Stimulated activated naive CD4-positive, alpha-beta T cell (primary cell): ENCODE measurements at places on chromosomes 16 and 17.
A peak's percentile ranks its signal among the peaks of the same experiment; 100 is the strongest.

- no peak for DNase-seq
Measured at GRCh38 chr16:80459331-80459777, 81.4 kb upstream of the DYNLRB2 start.

GRCh38 chr16:1794221-1794871 lies 841 bp upstream of the IGFALS start:
- no peak for DNase-seq

- peak; percentile 7 for DNase-seq
Measured at GRCh38 chr17:57284984-57285646, 28.8 kb downstream of the MSI2 start.

DNA sequence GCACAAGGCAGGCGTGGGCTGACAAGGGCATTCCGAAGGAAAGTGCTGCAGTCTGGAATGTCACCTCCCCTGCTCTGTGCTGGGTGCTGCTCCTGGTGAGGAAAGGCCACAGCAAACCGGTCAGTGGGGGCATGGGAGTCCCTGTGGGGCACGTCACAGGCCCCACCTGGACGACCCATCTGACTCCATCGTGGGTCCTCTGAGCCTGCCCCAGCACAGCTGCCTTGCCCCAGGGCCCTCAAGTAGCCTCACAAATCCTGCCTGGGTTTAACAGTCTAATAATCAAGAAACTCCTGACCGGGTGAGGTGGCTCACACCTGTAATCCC lies 2.8 kb upstream of the MYO15B start:
- no peak for DNase-seq

DNA sequence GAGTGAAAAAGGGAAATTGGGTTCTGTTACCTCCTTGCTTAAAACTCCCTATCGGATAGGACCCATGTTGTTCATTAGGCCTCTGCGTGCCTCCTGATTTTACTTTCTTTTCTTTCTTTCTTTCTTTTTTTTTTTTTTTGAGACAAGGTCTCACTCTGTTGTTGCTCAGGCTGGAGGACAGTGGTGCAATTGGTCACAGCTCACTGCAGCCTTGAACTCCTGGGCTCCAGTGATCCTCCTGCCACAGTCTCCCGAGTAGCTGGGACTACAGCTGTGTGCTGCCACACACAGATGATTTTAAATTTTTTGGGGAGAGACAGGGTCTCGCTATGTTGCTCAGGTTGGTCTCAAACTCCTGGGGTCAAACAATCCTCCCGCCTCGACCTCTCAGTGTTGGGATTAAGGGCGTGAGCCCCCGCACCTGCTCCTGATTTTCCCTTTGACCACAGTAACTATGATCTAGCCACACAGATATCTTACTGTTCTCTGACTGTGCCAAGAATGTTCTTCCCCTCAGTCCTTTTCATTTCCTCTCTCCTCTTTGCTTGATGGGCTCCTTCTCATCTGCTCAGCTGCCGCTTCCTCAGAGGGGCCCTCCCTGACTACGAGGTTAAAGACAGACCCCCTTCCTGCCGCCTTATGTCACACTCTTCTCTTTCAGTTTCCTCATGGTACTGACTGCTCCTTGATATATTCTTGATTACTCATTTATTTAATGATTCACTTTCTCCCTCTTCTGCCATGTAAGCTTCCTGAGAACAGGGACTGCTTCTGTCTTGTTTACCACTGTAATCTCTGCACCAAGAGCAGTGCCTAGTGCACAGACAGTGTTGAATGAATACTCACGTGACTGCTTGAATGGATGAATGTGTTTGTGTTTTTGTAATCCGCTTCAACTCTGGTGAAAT lies 44.3 kb downstream of the LCMT1 start:
- DNase-seq: no peak

DNA sequence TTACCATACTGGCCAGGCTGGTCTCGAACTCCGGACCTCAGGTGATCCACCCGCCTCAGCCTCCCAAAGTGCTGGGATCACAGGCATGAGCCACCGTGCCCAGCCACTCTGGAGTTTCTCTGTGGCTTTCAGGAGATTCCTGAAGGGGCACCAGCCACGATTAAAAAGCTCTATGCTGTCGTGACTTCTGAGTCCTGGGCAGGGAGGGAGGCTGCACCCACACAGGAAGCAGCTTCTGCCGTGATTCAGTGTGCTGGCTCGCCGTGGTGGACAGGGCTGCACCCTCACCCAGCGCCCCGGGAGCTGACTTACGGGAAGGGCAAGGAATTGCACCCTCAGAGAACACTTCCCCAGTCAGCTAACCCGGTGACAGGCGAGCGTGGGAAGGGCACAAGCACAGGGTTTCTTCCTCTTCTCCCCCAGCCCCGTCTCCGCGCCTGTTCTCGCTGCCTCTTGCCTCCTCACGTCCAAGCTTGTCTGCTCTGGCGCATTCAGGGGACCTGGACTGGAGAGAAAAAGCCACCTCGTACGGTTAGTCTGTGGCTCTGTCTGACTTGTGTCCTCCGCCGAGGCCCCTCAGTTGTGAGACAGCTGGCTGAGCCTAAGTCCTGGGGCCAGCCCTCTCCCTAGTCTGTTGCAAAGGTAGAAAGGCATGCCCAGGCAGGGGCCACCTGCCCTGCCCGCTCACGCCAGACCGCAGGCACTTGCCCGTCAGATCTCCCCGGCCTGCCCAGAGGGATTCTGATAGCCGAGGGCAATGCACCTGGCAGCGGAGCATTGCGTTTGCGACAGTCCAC lies 145.0 kb downstream of the SEC14L1 start:
- DNase-seq: no peak

DNA sequence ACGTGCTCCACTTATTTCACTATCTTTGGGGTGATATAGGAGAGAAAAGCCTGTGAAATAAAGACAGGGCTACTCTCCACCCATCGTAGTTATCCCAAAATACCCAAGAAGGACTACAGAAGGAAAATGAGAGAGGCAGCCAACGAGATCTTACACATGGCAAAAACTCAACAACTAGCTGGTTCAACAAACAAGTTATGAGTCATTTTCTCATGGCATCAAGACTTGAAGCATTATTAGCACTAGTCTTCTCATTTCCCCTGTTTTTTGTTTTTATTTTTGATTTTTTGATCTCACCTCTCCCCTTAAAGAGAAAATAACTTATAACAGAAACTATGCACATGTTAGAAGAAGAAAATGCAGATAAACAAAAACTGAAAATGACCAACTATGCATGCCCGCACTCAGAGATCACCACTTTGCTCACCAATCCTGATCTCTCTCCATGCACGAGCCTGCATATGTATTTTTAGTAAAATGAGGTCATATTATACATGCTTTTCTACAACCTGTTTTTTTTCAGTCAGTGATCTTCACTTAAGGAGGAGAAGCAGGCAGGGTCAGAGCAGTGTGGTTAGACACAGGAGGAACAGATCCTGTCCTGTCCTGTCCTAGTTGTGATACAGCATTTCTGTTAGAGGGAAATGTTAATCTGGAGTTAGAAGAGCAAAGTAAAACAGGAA lies 22.8 kb downstream of the FAM117A start:
- no peak for DNase-seq

- no peak for DNase-seq
Measured at GRCh38 chr17:36057911-36058310, 6.2 kb upstream of the CCL18 start.

GRCh38 chr16:52581530-52581929 lies 34.6 kb upstream of the TOX3 start:
- no peak for DNase-seq

DNA sequence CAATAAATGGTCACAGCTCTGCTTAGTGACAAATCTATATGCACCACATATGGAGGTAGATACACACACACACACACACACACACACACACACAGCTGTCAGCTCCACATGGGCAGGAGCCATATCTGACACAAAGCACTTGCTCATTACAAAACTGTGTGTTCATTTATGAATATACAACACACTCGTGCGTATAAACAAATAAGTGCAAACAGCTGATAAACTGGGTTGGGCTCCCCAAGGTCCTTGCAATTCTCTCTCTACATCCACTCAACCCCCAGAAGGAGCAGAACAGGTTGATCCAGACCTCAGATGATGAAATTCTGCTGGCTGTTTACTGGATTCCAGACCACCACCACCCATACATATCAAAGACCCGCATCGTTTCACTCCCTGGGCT lies 140.7 kb downstream of the XYLT1 start:
- DNase-seq: no peak

DNA sequence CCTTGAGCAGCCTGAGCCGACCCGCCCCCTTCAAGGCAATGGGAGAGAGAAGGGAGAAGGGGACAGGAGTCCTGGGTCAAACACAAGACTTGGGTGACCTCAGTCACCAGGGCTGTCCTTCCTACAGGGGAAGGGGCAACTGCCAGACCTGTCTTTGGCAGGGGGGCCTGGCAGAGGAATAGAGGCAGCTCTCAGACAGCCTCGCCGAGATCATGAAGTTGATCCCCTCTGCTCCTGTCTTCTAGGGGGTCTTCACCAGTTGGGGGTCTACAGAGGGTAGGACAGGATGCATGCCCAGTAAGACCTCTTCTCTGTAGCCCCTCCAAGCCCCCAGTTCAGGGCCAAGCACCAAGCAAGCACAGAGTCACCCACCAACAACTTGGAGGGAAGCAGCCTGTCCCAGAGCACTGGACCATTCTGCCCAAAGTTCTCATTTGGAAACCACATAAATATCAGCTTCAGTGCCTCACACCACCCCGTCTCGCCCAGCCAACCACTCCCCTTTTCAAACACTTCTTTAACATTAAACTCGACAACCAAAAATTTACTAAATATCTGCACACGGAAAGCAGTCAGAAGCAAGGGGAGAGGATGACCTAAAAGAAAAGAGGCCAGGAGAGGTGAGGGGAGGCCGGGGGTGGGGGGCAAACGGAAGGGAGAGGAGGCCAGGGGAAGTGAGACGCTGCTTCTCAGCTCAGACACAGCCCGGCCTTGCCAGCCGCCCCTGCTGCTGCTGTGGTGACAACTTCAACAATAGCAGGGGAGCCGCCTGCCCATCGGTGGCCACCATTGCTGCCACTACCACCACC lies 7.7 kb downstream of the DOK4 start:
- DNase-seq: no peak

DNA sequence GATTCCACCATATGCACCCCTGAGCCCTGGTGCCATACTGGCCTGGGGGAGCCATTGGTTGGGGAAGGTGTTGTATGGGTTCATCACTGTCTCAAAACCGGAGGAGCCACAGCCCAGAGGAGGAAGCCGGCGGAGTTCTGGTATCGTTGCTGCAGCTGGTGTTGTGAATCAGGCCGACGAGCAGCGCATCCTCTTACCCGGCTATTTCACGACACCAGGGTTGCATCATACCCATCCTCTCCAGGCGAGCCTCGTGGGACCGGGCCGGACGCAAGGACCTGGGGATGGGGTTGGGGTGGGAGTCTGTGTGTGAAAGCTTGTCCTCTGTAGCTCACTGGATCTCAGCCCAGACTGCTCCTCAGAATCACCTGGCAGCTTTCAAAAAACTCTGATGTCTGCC lies 6.6 kb upstream of the SLC12A3 start:
- no peak for DNase-seq

DNA sequence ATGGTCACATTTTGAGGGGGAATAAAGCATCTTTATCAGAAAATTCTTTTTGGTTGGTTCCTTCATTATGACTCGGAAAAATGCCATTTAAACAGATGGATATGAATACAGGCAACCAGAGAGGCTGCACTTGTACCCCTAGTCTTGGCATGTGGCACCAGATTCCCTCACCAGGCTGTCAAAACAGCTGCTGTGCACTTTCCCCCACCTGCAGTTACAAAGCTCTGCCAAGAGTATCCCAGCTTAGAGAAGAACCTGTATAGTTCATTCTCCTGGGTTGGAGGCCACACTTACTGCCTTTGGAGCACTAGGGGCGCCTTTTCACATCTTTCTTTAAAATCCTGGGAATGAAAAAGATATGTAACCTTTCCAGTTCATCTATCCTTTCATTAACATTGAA lies 190.3 kb downstream of the KIF2B start:
- DNase-seq: no peak

GRCh38 chr17:59355702-59356325 lies 24.4 kb downstream of the YPEL2 start:
- no peak for DNase-seq

DNA sequence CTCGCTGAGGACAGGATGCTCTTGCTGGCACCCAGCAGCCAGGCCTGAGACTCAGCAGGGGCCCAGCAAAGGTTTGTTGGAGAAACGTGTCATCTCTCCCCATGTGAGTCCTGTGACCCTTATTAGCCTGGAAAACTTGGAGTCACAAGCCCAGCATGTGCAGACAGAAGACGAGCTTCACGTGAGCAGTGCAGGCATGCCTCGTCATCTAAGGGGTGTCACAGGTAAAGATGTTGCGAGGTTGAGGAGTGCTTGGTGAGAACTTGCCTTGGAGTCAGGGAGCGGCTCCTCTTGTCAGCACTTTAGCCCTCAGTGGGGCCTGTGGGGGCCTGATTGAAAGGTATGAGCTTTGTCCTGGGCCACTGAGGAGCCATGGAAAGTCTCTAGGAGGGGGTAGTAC lies 2.1 kb upstream of the CTRL start:
- no peak for DNase-seq

DNA sequence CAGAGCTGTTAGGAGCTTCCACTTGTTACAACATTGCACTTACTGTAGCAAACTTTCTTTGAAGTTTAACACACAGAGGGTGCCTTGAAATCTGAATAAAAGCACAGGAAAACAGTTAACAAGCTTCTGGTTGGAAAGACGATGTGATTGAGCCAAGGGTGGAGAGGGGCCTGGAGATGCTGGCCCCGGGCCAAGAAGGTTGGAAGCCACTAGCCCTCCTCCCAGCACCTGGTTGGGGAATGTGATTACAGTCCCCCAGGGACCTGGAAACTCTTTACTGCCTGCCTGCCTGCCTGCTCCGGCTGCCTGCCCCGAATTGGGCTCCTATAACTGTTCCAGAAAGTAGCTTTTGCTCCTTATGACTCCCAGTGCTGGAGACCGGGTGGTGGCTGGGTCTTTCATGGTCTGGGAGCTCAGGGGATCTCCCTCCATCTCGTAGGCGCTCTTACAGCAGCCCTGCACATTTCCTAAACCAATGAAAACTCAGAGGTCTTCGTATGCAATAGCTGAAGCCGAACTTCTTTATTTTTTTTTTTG lies 48.0 kb upstream of the ZFHX3 start:
- DNase-seq: no peak

DNA sequence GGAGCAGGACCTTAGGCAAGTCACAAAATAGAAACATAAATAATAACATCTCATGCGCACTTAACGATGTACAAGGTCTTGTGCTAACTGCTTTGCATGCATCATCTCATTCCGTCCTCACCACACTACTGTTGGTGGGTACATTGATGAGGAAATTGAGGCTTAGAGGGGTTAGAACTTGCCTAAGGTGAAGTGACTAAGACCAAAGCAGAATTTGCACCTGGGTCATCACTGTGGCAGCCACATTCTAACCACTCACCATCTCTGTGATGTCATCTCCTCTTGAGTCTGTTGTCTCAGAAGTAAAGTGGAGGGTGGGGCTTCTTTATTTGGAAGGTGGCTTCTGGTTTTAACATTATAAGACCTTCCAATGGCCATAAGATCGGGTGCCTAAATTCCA lies 20.4 kb upstream of the TRIM25 start:
- no peak for DNase-seq

GRCh38 chr16:89280546-89281188 lies 63.2 kb downstream of the ZNF778 start:
- DNase-seq: no peak

GRCh38 chr17:54876656-54877195 lies 23.9 kb upstream of the TOM1L1 start:
- no peak for DNase-seq
